Testis (tissue), 5 donors: ENCODE measurements at places on chromosomes 3 and 15. TPM values are rescaled to one million over a fixed set of nuclear protein-coding genes. Genes with fewer than 3 reads are reported as not detected.

Gene CCDC33
- total RNA-seq, result 11.6 TPM

Gene CCNB2
- total RNA-seq, result 47.2 TPM

DNA sequence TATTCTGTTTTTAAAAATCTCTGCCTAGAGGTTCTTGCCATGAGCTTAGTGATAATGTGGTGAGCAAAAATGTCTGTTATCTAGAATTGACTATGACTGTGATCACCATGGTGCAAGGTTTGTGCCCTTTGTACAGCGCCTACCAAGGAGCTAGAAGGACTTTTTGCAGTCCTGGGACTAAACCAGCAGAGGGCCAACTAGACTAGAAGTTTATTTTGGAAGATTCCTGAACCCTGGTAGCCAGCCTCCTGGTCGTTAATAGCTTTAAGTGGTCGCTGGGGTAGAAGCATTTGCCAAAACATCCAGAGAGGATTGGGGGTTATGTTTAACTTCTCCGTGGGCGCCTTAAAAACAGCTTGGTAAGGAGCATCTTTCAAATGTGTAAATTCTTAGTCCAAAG lies 7.8 kb downstream of the SCG5 start:
- no peaks in the 10 kb centered on the region for H3K36me3 ChIP-seq
- no peaks in the 10 kb centered on the region for H3K27me3 ChIP-seq
- no peak overlapping the region for H3K27ac ChIP-seq
- no peak overlapping the region for H3K4me3 ChIP-seq
- DNase-seq, result no peak
- H3K4me1 ChIP-seq, result no peaks in the 10 kb centered on the region

- no peaks in the 10 kb centered on the region for H3K36me3 ChIP-seq
- H3K4me3 ChIP-seq, result no peak overlapping the region
- no peak overlapping the region for H3K27ac ChIP-seq
- no peaks in the 10 kb centered on the region for H3K4me1 ChIP-seq
Measured at GRCh38 chr15:83193721-83194120, 13.9 kb downstream of the HDGFL3 start.

GRCh38 chr3:15858547-15859506 lies 61.0 kb upstream of the ANKRD28 start:
- H3K4me1 ChIP-seq, result peaks cover 10% of the 10 kb centered on the region
- peak; percentile 62 for DNase-seq
- H3K27me3 ChIP-seq, result no peaks in the 10 kb centered on the region
- H3K4me3 ChIP-seq, result peak overlapping the region; percentile 83

- no peak overlapping the region for H3K4me3 ChIP-seq
- no peaks in the 10 kb centered on the region for H3K27me3 ChIP-seq
- H3K4me1 ChIP-seq, result no peaks in the 10 kb centered on the region
- H3K36me3 ChIP-seq, result no peaks in the 10 kb centered on the region
- H3K27ac ChIP-seq, result no peak overlapping the region
- DNase-seq, result no peak
Measured at GRCh38 chr3:183551930-183552329, 3.6 kb downstream of the KLHL6 start.

Gene GRAMD1C
- 24.1 TPM for total RNA-seq

- H3K27me3 ChIP-seq, result no peaks in the 10 kb centered on the region
- no peaks in the 10 kb centered on the region for H3K36me3 ChIP-seq
- no peak for DNase-seq
Measured at GRCh38 chr15:43275740-43276562, 9.2 kb upstream of the TGM5 start.

DNA sequence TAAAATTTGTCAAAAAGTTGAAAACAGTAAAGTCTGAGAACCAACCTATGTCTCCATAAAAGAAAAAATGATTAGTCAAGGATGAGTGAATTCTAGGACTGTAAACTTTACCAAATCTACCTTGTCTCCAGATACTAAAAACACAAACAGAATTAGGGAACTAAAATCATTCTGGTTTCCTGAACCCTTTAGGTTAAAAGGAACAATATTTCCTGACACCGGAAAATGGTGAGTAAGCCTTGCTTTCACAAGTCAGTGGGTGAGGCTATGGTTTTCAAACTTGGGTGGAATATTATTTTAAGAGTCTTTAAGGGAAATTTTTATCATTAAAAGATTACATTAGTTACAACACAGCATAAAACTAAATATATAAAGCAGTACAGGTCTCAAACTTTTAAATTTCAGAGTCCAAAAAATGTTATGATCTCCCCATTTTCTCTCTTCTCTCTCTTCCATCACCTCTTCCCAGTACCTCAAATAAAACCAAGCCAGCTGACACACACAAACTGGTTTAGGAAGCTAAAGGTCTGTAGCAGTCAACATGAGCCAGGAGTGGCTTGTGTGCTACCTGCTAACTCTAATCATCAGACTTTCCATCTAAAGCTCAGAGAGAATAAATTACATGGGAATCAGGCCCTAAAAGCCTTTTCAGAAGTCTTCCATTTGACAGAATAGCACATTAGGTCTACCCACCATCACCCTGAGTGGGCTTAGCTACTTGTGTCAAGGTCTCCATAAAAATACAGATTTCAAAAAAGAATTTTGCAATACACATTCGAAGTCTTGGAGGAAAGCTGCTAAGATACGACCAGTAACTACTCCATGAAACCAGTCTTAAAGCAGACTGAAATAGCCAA lies 2.2 kb downstream of the SLC12A6 start:
- no peak overlapping the region for H3K4me3 ChIP-seq
- peaks cover 3% of the 10 kb centered on the region for H3K4me1 ChIP-seq
- no peak overlapping the region for H3K27ac ChIP-seq
- H3K27me3 ChIP-seq, result no peaks in the 10 kb centered on the region
- H3K36me3 ChIP-seq, result no peaks in the 10 kb centered on the region

- H3K4me3 ChIP-seq, result no peak overlapping the region
- DNase-seq, result no peak
- no peaks in the 10 kb centered on the region for H3K27me3 ChIP-seq
- no peaks in the 10 kb centered on the region for H3K4me1 ChIP-seq
- no peak overlapping the region for H3K27ac ChIP-seq
Measured at GRCh38 chr3:151578495-151578894, 117.6 kb upstream of the IGSF10 start.

Gene UNC13C
- total RNA-seq, result 6.1 TPM

DNA sequence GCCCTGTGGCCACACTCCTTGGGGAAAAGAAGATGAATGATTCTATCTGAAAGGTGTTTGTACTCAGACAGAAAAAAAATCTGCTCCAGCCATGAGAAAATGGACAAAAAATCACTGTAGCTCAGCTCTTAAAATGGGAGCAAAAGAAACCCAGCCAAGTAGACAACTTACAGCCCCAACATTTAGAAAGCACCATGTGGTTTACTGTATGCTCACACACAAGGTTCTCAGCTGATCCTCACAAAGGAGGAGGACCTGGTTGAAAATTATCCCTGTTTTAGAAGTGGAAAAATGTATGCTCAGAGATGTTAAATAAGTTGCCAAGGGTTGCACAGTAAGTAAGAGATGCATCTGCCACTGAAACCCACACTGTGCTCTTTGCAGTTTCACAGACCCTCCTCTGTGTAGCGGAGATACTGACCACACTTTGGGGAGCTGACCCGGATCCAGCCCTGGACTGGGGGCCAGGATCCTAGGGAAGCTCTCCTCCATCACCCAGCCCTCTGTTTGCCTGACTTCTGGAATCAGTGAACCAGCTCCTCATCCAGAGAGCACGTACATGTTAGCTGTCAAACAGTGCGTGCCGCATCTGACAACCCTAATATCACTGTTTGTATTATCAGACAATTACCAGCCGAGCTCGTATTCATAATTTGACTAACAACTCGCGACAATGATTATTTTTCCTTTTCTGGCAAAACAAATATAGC lies 32.7 kb upstream of the TPRG1 start:
- H3K27ac ChIP-seq, result no peak overlapping the region
- H3K4me1 ChIP-seq, result no peaks in the 10 kb centered on the region
- no peaks in the 10 kb centered on the region for H3K36me3 ChIP-seq
- H3K27me3 ChIP-seq, result no peaks in the 10 kb centered on the region

DNA sequence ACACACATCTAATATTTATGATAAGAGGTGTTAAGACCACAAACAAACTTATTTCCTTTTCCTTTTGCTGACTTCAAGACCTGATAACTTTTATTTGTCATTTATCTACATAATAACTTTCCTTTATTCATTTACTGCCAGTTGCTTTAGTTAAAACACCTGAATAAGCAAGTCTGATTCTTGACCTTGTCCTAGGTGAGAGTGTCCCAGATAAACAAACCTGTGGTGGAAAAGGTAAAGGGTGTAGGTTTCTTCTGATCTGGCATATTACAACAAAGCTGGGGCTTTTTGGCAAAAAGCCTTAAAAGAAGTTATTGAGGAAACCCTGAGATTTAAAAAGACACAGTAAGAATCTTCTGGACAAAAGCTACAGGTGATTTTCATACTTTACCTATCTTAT lies 191.5 kb downstream of the ZBBX start:
- no peak overlapping the region for H3K27ac ChIP-seq
- H3K27me3 ChIP-seq, result no peaks in the 10 kb centered on the region
- no peak overlapping the region for H3K4me3 ChIP-seq
- H3K36me3 ChIP-seq, result no peaks in the 10 kb centered on the region
- no peak for DNase-seq

GRCh38 chr3:78994174-78995027 lies 773.4 kb downstream of the ROBO1 start:
- DNase-seq, result no peak
- H3K27ac ChIP-seq, result no peak overlapping the region
- no peaks in the 10 kb centered on the region for H3K27me3 ChIP-seq
- H3K4me3 ChIP-seq, result no peak overlapping the region
- no peaks in the 10 kb centered on the region for H3K4me1 ChIP-seq

DNA sequence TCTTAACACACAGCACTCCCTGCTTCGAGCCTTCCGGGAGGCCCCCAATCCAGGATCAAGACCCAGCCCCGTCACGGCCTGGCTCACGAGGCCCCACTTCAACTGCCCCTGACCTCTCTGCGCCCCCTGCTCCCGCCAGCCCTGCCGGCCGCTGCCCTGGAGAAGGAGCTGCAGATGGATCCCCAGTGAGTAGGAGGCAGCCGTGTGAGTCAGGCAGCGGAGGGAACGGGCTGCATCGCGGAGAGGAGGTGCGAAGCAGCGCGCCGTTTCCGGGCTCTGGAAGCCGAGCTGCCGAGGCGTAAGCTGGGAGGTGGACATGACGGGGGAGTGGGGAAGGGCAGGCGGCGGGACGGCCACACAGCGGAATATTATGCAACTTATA lies 133.4 kb downstream of the TPRA1 start:
- peak; percentile 43 for DNase-seq
- H3K27me3 ChIP-seq, result no peaks in the 10 kb centered on the region
- no peak overlapping the region for H3K4me3 ChIP-seq
- peaks cover 18% of the 10 kb centered on the region for H3K4me1 ChIP-seq
- no peaks in the 10 kb centered on the region for H3K36me3 ChIP-seq

DNA sequence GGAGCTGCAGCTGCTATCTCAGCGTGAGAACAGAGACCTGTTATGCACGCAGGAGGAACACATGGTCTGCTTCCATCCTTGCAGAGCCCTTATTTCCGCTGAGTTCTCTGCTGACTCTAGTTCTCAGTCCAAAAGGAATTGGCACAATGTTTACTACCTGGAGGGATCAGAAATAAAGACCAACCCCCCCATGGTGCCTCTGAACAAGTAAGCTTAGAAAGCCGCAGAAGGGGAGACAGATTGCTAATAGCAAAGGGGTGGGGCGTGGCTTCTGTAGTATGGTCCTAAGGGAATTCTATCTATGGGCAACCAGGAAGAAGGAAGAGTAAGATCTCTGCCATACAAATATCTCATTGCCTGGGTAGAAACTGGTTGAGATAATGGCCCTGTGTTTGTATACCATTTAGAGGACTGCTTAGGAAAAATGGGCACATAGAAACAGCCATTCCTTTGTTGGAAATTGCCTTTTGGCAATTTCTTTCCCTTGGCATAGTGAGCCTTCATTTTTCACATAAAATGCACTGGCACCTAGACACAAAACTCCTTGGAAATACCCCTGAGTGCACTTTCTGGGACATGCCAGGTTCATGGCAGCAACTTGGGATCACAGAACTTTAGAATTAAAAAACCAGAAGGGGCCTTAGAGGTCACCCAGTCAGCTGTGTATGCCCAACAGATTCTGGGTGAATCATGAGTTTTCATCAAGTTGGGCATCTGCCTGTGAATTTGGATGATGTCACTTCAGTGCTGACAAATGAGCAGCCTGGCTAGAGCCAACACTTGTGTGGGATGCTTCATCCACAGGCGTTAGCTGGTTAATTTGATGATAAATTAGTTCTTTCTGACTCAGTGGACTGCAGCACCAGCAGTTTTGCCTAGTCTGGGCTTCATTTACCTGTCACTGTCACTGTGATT lies 57.4 kb upstream of the STXBP5L start:
- no peaks in the 10 kb centered on the region for H3K4me1 ChIP-seq
- H3K27me3 ChIP-seq, result no peaks in the 10 kb centered on the region
- no peak overlapping the region for H3K4me3 ChIP-seq
- H3K36me3 ChIP-seq, result no peaks in the 10 kb centered on the region

GRCh38 chr3:194905696-194906095 lies 220.0 kb downstream of the FAM43A start:
- no peak for DNase-seq
- H3K27me3 ChIP-seq, result no peaks in the 10 kb centered on the region
- no peaks in the 10 kb centered on the region for H3K4me1 ChIP-seq
- no peaks in the 10 kb centered on the region for H3K36me3 ChIP-seq

DNA sequence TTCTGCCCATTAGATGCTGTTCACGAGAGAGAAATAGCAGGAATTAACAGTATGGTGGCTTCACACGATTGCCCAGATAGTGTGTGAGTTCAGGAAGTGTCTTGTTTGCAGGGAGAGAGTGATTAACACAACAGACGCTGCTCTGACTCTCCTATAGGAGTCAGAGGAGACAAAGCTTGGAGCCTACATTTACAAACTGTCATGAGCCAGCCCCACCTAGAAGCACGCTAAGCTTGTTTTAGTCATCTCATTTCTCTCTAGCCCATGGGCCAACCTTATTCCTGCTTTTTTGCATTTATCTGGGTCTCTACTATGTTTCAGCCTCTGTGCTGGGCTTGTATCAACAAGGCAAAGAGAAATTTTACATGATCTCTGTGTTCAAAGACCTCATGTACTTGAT lies 128.3 kb upstream of the BFSP2 start:
- no peaks in the 10 kb centered on the region for H3K36me3 ChIP-seq
- H3K27ac ChIP-seq, result no peak overlapping the region
- DNase-seq, result no peak
- no peaks in the 10 kb centered on the region for H3K4me1 ChIP-seq

Gene DGKG
- 0.68 TPM for total RNA-seq

DNA sequence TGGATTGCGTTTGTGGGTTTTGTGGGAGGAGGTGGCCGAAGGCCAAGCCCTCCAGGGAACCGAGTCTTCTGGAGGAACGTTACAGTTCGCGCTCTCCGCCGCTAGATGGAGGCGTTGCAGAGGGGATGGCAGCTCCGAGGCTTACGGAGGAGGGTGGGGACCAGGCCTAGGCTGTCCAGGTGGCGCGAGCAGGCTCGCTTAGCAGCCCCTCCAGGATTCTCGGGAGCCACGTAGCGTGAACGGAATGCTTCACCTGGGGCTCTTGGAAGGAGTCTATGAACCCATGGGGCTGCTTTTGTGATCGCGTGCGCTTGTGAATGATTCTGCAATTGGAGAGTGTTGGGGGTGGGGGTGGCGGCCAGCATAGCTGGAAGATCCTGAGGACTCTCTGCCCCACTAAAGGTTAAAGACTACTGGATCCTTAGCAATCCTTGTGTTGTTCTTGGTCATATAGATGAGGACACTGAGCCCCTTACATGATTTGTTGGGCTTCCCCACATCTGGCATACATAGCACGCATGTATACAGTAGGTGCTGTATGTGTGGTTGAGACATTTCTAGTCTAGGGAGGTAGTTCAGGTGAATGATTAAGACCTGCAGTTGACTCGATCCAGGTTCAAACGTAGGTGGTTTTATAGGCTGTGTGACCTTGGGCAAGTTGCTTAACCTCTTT lies 25.7 kb downstream of the FAM3D start:
- H3K27me3 ChIP-seq, result no peaks in the 10 kb centered on the region
- DNase-seq, result peak; percentile 86
- H3K4me1 ChIP-seq, result peaks cover 6% of the 10 kb centered on the region
